Stimulated activated CD4-positive, alpha-beta T cell treated with anti-CD3 and anti-CD28 coated beads, TNF-alpha, amount 100 ng/mL, for 1 hour (primary cell): ENCODE measurements at places on chromosomes 13 and 19.

DNA sequence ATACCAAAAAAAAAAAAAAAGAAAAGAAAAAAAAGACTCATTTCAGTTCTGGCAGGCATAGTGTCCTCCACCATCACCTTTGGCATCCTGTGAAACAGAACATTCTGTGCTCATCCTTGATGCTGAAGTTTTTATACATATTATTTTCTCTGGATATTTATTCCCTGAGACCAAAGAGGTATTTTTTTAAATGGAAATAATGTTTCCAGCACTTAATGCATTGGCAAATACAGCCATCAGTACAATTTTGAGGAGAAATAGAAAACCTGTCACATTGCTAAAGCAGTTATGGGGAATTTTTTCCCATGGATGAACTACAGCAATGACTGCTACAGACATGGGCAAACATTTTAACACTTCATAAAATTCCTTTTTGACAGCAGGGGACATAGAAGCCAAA, 312.4 kb downstream of the DNAJC15 start:
- DNase-seq: no peak

DNA sequence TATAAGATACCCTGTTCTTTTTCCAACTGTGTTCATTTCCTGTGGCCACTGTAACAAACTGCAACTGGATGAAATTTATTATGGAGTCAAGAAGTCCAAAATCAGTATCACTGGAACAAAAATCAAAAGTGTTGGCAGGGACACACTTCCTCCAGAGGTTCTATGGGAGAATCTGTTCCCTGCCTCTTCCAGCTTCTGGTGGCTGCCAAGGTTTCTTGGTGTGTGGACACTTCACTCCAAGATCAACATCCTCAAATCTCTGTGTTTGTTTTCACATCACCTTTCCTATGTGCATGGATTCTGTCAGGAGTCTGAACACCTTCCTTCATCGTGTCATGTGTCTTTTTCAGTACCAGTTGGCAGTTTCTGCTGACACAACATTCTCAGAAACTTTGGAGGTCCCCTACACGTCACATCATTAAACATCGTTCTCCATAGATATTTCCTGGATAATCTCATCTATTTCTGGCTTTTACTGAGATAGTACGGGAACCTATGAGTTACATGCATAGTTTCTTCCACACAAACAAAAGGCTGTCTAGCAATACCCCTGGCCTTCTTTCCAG, 15.2 kb upstream of the EFNB2 start:
- no peak for DNase-seq

GRCh38 chr19:46345157-46345556, 1.7 kb upstream of the PPP5C start:
- no peak for DNase-seq

GRCh38 chr13:45332831-45333219, 8.2 kb downstream of the TPT1 start:
- DNase-seq: no peak

- DNase-seq: no peak
Measured at GRCh38 chr13:46596466-46596865, 43.5 kb downstream of the LRCH1 start.

GRCh38 chr19:41887711-41888382, 4.9 kb downstream of the ARHGEF1 start:
- DNase-seq: peak; percentile 68

DNA sequence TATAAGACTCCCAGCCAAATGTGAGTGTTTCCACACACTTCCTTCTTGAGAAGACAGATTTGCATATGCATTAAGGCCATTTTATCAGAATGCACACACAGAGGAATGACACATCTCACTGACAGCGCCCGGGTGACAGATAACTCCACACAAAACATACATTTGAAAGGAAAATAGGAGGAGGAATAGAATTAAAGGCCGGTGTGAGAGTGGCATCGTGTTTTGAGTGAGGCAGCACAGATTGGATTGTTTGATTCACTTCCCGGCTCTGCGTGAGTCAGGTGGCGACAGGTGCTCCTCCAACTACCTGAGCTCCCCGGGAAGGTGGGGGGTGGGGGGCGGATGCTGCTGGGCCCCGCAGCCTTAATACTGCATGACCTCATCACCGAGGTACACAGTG, 429.0 kb downstream of the TSHZ3 start:
- no peak for DNase-seq

GRCh38 chr13:75901501-75901900, 265.4 kb downstream of the LMO7 start:
- DNase-seq: no peak

GRCh38 chr13:96844195-96844594, 150.1 kb downstream of the OXGR1 start:
- no peak for DNase-seq

DNA sequence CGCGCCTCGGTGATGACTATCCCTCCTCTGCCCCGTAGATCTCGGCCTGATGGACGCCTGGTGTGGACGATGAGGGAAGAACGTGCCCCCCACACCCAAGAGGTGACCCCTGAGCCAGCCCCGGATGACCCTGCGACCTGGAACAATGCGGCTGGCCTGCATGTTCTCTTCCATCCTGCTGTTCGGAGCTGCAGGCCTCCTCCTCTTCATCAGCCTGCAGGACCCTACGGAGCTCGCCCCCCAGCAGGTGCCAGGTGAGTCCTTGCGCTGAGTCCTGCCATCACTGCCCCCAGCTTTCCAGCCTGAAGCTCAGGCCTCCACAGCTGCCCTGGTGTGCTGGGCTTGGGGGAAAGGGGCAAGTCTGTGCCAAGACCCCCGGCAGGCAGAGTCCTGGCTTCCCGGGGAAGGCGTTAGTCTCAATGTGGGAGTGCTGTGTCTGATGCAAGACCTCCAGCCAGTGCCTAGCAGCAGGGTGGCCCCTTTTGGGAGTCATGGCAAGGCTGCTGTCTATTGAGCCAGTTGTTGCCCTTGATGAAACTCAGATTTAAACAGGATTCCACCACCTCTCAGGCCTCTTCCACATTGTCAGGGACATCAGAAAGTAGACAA, 67.5 kb downstream of the CHST8 start:
- no peak for DNase-seq

- no peak for DNase-seq
Measured at GRCh38 chr13:50616101-50616500, 227.4 kb downstream of the DLEU7 start.

DNA sequence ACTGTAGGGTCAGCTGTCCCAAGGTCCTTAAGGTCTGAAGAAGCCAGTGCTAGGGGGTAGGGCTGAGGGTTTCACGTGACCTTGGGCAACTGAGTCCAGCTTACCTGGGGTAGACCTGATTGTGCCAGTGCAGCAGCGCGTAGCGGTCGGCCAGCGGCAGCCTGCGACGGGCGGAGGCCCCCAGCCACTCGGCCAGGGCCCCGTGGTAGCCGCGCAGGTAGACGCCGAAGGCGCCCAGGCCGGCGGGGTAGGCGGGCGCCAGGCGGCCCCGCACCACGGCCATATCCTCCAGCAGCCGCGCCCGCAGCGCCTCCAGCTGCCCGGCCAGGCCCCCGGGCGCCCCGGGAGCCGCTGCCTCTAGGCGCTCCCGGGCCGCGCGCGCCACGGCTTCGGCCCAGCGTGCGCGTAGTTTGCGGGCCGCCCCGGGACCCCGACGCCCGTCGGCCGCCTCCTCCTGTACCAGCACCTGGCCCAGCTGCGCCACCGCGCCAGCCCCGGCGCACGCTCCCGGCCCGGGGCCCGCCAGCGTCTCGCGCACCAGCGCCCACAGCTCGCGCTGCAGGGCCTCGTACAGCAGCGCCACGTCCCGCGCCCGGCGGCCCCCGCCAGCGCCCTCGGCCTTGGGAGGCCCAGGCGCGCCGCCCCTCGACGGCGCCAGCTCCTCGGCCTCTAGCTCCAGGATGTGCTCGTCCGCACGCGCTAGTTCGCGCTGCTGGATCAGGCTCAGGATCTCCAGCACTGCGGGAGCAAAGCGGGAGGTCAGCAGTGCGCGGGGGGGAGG, 10.9 kb downstream of the EXOC3L2 start:
- no peak for DNase-seq

GRCh38 chr19:30799865-30800755, 427.9 kb downstream of the ZNF536 start:
- no peak for DNase-seq

GRCh38 chr13:44140146-44140545, 233.5 kb upstream of the SERP2 start:
- DNase-seq: no peak

GRCh38 chr19:48118131-48118517, 7.5 kb upstream of the PLA2G4C start:
- no peak for DNase-seq

GRCh38 chr19:12706332-12706718, 9.9 kb upstream of the FBXW9 start:
- DNase-seq: no peak

DNA sequence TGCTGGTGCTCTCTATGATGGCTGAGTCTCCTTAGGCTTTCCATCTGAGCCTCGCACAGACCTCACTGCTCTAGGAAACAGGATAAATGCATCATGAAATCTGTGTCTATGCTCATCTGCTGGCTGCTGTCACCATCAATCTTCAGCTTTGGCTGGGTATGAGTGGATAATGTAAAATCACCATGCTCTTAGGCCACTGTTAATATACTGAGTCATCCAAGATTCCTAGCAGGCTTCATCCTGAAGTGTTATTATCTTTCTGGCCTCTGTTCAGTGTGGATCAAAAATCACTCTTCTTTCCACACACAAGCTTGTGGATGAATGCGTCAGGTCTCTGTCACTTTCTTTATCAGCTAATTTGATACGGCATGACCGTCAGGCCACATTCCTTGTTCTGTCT, 317.4 kb downstream of the NALCN start:
- DNase-seq: no peak

DNA sequence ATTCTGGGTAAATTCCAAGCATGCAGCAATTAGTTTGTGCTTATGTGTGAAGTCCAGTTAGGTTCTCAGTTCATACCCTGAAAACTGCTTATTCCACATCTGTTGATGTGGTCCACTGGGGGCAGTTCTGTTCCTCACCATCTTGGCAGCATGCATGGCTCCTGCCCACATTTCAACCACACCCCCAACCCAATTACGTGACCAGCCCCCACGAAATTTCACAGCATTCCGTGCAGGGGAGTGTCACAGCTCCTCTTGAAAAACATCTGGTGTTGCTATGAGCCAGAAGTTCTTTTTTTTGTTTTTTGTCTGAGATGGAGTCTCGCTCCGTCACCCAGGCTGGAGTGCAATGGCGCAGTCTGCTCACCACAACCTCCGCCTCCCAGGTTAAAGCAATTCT, 9.1 kb upstream of the ERVK3-1 start:
- DNase-seq: no peak

- no peak for DNase-seq
Measured at GRCh38 chr13:40472427-40473220, 193.8 kb downstream of the FOXO1 start.

DNA sequence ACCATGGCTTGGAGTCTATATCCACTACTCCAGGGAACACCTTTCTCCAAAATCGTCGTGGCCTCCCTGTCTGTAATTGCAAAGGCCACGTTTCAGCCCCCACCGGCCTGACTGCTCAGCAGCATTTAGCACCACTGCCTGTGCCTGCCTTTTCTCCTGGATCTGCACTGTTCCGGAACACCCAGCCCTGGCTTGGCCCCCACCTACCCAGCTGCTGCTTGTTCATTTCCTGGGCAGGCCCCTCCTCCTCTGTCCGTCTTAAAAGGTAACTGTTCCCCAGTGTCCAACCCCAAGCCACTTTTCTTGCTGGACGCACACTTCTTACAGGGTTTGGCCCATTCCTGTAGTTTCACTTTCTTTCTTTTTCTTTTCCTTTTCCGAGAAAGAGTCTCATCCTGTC, 8.5 kb upstream of the SYT5 start:
- no peak for DNase-seq

GRCh38 chr13:79528759-79529191, 47.8 kb downstream of the NDFIP2 start:
- no peak for DNase-seq

- no peak for DNase-seq
Measured at GRCh38 chr19:48133094-48133493, 22.5 kb upstream of the PLA2G4C start.

DNA sequence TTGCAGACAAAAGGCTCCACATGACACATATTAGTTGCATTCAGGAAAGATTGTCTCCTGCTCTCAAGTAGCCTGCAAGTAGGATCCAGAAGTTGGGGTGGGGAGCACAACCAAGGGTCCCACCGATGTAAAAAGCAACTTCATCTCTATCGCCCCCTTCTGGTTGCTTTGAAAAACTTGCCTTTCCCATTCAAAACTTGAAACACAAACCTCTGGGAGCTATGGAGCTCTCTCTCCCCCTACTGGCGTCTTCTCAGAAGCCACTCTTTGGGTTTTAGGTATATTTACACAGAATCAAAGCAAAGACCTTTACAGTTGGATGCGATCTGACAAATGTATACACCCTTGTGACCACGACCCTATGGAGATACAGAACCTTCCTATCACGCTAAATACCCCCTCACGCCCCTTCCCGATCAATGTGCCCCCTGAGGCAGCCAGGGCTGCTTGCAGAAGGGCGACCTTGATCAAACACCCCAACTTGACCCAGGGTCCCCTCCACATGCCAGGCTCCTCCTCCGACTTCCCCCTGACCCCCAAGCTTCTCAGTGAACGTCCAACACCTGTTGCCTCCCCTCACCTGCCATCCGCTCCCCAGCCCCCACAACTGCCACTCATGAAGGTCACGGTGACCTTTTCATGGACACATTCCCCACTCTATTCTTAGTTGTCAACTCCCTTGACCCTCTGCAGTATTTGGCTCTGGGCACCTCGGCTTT, 10.1 kb downstream of the NOSIP start:
- no peak for DNase-seq

DNA sequence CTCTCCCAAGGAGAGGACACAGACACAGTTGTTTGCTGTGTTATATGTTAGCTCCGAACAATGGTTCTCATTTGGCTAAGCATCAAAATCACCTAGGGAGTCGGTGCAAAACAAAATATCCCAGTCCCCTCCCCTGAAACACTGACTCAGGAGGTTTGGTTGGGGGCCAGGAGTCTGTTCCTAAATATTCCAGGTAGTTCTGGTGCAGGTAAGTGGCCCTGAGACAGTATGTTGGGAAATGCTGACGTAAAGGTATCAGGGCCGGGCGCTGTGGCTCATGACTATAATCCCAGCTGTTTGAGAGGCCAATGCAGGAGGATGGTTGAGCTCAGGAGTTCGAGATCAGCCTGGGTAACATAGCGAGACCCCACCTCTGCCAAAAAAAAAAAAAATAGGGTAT, 2.3 kb upstream of the MAP2K7 start:
- DNase-seq: no peak

DNA sequence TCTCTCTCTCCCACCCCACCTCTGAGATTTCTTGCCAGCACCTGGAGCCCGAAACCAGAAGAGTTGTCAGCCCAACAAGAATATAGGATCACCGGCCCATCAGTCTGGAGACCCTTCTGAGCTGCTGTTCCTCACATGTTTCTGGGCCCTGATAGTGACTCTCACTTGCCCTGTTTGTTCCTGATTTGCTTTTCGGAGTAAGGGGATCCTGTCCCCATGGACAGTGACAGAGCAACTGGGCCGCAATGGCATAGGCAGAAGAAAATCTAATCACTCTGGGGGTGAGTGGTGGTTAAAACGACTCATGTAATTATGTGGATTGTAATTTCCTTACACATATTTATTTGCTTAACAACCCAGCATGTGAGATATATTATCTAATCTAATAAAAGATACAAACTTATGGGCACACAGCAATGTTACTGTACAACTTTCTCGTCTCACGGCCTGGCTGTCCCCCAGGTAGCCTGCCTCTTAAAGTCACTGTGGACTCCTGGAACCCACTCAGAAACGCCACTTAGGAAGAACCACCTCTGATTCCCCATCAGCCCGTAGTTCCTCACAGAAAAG, 663 bp upstream of the SMAD9 start:
- DNase-seq: no peak

GRCh38 chr13:83450591-83450990, 431.7 kb downstream of the SLITRK1 start:
- no peak for DNase-seq
